ENCODE measurements at places on chromosomes 3 and 15.

GRCh38 chr15:73366766-73367623, 1.8 kb downstream of the HCN4 start:
- DNase-seq = no peak

DNA sequence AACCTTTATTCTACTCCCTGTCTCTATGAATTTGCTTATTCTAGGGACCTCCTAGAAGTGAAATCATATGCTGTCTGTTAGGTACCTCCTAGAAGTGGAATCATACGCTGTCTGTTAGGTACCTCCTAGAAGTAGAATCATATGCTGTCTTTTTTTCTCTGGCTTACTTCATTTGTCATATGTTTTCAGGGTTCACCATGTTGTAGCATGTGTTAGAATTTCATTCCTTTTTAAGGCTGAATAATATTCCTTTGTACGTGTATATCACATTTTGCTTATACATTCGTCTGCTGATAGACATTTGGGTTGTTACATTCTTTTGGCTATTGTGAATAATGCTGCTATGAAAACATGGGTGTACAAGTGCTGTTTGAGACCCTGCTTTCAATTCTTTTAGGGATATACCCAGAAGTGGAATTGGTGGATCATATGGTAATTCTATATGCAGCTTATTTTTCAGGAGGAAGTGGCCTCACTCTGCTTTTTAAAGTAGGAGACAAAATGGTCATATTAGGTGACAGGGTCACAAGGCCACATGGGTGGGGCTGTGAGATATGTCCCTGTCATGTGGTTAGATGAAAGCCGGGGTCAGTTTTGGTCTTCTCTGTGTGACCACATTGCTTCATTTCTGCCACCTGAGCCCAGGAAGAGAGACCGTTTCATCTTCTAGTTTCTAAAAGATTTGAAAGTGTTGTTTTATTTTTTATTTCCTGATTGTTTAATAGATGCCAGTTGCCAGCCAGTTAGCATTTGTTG, 76.7 kb downstream of the FLNB start:
- no peak for DNase-seq

- DNase-seq = no peak
Measured at GRCh38 chr3:183904833-183905780, 20.4 kb upstream of the PARL start.

- no peak for DNase-seq
Measured at GRCh38 chr3:37739579-37740290, 121.9 kb upstream of the CTDSPL start.

DNA sequence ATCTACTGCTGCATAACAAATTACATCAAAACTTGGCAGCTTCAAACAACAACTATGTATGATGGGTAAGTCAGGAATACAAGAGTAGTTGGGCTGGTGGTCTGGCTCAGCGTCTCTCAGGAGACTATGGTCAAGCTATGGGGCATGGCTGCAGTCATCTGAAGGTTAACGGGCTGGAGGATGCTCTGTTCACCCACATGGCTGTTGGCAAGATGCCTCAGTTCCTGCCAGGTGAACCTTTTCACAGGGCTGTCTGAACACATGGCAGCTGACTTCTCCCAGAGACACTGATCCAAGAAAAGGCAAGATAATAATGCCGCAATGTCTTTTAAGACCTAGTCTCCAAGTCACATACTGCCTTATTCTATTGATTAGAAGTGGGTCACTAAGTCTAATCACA, 63.7 kb downstream of the GPR176 start:
- no peak for DNase-seq

DNA sequence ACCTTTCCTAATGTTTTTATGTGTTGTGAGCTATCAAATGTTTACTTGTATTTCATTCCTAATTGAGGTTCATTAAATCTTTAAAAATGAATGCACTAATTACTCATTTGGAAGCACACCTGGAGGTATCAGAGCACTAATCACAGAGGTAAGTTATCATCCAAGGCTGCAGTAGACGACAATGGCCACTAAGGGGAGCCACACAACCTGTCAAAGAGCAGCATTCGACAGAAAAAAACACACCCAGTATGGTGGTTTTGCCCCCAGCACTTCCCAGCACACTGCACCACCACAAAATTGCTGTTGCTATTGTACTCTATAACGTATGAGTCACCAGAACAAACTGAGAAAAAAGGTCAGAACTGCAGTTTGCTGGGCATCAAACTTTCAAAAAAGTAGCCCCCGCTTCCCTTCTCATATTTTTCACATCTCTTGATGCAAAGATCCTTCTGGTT, 205.9 kb upstream of the IGF1R start:
- DNase-seq = peak; percentile 35

DNA sequence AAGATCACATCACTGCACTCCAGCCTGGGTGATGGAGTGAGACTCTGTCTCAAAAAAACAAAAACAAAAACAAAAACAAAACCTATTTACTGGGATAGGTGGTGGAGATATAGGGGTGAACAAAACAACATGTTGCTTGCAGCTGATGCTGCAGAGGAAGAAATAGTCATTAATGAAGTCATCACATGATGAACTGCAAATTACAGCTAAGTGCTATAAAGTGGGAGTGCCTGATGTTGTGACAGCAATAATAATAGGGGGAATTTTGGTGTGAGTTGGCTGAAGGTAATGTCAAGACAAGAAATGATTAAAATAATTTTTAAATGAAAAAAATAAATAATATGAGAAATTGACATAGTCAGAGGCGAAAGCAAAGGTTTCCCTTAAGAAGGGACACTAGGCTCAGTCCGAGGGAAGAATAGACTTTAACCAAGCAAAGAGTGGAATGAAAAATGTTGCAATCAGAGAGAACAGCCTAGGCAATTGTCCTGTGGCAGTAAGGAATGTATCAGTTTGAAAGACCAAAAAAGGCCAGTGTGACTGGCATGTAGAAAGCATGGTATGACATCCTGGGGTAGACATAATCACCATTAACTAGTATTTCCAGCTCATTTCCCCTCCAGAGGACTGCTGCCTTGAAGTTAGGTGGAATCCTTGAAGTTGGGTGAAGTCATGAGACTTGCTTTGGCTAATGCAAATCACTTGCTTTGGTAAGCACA, 14.7 kb upstream of the PIK3CB start:
- no peak for DNase-seq

DNA sequence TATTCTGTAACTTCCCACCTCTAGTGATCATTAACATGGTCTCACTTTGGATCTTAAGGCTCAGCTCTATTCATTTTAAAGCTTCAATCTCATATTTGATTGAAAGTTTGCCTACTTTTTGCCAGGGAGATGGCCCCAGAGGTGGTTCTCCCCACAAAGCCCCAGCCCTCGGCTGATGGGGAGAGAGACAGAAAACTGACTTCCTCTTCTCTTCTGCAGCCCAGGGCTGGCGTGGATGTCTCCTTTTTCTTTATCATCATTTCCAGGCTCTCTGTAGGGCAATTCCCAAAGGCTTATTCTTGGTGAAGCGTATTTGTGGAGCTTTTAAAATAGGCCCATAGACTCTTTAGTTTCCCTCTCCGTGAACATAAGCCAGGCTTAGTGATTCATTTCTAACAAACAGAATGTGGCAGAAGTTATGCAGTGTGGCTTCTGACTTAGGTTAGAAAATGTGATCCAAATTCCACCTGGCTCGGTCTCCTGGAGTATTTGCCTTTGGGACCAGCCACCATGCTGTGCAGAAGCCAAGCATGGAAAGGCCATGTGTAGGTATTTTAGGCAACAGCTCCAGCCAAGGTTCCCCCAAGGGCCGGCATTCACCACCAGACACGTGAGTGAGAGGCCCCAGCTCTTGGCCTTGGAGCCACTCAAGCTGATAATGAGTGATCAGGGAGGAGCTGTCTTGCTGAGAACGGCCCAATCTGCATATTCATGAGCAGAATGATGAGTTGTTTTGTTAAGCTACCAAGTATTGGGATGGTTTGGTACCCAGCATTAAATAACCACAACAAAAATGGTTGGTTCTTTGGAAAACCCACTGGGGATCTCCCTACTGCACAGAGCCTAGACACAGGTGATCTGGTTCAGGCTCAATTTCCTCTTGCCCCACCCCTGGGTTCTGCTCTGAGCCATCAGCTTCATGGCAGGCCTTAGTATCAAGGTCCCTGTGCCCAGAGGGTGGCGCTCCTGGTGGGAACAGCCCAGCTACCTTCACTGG, 353.2 kb upstream of the PROK2 start:
- no peak for DNase-seq

- peak; percentile 57 for DNase-seq
Measured at GRCh38 chr3:187741403-187742350, 3.6 kb downstream of the BCL6 start.

- no peak for DNase-seq
Measured at GRCh38 chr3:189833996-189834395, 202.8 kb downstream of the TP63 start.

DNA sequence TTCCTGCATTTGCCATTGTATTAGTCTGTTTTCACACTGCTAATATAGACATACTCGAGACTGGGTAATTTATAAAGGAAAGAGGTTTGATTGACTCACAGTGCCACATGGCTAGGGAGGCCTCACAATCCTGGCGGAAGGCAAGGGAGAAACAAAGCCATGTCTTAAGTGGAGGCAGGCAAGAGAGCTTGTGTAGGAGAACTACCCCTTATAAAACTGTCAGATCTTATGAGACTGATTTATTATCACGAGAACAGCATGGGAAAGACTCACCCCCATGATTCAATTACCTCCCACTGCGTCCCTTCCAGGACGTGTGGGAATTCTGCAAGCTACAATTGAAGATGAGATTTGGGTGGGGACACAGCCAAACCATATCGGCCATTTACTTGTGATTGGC, 27.8 kb downstream of the YEATS2 start:
- no peak for DNase-seq

- DNase-seq = no peak
Measured at GRCh38 chr15:57146506-57147201, 228.2 kb downstream of the TCF12 start.

- DNase-seq = no peak
Measured at GRCh38 chr15:45762726-45763125, 127.9 kb downstream of the SQOR start.

DNA sequence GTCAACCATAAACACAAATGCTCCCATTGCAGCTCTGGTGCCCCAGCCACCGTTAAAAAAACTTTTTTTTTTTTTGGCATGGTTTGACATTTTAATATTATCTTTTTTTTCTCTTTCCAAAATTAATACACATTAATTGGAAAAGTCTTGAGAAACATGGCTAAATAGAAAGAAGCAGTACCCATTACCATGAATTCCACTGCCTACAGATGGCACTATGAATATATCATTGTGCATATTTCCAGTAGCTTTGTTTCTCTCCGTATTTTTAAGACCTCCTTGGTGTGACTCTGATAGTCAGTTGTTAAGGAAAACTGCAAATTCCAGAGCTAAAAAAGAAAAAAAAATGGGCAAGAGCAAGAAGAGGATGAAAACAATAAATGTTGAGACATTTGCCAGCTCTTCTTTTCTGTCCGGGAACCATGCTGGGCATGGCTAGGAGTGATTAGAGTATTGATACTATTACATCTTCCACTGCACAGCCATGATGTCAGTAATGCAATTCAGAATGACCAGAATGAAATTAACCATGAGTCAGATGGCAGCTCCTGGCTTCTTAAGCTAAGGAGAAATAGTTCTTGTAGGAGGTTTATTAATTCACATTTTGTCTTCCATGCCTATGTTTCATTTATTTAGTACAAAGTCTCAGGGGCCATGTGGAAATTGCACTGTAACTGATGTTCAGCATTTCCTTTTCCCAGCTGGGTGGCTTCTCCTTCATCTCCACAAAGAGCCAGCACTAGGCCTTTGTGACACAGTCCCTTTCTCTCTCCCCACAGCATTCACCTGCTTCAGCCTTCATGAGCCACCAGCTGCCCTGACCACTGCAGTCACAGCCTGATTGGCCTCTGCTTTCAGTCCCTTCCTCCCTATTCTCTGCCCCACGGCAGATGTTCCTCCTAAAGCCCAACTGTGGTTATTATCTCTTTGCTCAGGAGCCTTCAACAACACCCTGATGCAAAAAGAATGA, 31.8 kb downstream of the SLC7A14 start:
- no peak for DNase-seq

DNA sequence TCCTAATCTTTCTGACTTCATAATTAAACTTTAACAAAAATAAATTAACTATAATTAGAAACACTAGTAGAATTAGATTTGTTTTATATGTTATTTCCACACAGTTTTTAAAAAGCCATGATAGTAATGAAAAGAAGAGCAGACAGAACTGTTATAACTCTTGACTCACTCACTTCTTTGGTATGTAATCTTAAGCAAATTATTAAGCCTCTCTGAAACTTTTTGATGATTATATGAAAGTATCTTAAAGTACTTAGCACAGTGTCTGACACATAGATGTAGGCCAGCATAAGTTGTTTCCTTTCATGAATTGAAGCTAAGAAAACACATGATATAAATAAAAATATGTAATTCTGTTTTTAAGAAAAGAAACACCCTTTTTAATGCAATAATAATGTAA, 123.6 kb upstream of the MLF1 start:
- DNase-seq = no peak

DNA sequence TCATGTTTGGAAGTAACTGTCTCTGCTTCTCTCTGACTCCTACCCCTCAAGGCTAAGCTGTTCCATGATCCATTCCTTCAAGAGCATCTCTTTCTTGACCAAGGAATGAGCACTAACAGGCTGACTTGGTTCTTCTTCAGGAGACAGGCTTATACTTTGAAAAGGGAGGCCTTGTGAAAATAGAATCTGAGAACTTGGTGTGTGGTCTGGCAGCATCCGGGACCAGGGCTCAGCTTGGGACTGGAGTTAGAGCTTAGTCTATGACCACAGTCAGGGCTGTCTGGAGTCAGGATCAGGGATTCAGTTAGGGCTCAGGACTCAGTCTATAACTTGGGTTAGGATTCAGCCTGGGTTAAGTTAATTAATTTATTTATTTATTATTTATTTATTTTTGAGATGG, 44.9 kb upstream of the SLC6A6 start:
- DNase-seq = no peak

DNA sequence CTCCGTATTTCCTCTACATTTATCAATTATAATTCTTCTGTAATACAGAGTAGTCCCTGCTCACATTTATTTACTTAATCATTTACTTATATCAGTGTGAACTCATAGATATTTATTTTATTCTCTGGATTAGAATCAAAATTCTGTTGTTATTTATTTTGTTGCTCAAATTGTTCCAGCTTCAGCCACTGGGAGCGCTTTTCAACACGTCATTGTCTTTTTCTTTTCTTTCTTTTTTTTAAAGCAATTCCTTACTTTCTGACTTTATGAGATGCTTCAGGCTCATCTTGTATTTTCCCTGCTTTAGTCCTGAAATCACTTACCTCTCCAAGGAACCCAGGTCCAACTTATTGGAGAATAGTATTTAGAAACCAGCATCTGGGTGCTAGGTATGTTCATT, 53.4 kb downstream of the GLCE start:
- DNase-seq = no peak

DNA sequence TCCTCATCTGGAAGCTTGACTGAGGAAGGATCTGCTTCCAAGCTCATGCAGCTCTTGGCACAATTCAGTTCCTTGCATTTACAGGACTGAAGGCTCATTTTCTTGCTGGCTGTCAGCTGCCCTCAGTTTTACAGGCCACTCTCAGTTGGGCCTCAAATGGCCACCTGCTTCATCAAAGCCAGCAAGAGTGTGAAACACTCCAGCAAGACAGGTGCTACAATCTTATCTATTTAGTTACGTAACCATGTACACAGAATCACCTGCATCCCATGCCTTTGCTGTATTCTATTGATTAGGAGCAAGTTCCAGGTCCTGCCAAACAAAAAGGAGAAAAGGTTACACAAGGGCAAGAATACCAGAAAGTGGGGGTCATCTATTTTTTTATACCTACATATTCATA, 40.8 kb downstream of the RHCG start:
- no peak for DNase-seq

- DNase-seq = no peak
Measured at GRCh38 chr15:73632670-73633058, 525 bp downstream of the NPTN start.

GRCh38 chr3:133887074-133887802, 8.4 kb downstream of the RAB6B start:
- no peak for DNase-seq
